HFFc6 (cell line): ENCODE measurements at places on chromosomes 5 and 9.
A peak's percentile ranks its signal among the peaks of the same experiment; 100 is the strongest.

DNA sequence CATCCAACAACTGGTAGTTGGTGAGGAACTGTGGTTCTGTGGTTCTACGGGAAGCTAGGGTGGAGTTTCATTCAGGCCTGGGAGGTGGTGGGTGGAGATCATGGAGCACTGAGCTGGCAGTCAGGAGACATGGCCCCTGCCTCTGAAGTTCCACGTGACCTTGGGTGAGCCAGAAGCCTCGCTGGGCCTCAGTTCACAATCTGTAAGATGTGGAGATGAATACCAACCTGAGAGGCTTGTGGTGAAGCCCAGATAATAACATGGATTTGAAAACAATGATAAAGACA is 177.9 kb downstream of the MACROH2A1 start:
- DNase-seq, result no peak

- DNase-seq, result peak; percentile 86
Measured at GRCh38 chr5:35884191-35884769, 27.6 kb downstream of the IL7R start.

DNA sequence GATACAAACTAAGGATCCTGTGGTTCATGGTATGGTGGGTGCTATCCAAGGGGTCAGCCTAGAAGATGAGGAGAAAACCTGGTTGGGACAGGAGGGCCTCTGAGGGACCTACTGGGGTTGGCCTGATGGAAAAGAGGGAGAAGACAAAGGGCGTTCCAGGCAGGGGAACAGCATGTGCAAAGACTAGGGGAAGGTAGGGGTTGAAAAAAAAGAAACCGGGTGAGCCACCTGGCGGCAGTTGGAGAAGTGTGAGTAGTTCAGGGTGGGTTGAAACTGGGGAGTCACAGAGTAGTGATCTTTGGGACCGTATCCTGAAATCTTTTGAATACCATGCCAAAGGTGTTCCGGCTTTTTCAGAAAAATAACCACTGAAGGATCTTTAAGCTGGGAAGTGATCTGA is 8.7 kb upstream of the GABRP start:
- no peak for DNase-seq

GRCh38 chr5:56622141-56622540 is 193.2 kb upstream of the MAP3K1 start:
- no peak for DNase-seq
